ENCODE measurements at places on chromosomes 6 and 20. TPM values are rescaled to one million over a fixed set of nuclear protein-coding genes. Genes with fewer than 3 reads are reported as not detected.

BPIFB2 gene
- not detected for polyA plus RNA-seq

GRM1 gene
- 0.01 TPM for polyA plus RNA-seq

MYB gene
- polyA plus RNA-seq = 0.18 TPM

ACSS1 gene
- 15.1 TPM for polyA plus RNA-seq

ADGRF1 gene
- polyA plus RNA-seq = 5.3 TPM

GRCh38 chr6:87700397-87701343 is 1.4 kb downstream of the AKIRIN2 start:
- DNase-seq = no peak

DNA sequence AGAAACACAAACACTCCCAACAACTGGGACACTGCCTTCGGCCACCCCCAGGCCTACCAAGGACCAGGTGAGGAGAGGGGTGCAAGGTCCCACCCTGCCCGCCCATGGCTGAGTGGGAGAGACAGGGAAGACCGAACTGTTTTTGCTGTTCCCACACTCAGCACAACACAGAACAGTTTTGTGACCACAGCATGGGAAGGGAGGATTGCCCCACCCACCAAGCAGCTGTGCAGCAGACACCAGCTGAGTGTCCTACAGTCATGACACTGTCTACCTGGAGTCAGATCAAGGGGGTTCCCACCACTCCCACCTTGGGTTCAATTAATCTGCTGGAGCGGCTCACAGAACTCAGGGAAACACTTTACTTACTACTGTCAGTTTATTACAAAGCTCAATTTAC is 73.9 kb downstream of the SNX9 start:
- DNase-seq = no peak

- DNase-seq = no peak
Measured at GRCh38 chr6:47180633-47181032, 129.1 kb downstream of the TNFRSF21 start.

DNA sequence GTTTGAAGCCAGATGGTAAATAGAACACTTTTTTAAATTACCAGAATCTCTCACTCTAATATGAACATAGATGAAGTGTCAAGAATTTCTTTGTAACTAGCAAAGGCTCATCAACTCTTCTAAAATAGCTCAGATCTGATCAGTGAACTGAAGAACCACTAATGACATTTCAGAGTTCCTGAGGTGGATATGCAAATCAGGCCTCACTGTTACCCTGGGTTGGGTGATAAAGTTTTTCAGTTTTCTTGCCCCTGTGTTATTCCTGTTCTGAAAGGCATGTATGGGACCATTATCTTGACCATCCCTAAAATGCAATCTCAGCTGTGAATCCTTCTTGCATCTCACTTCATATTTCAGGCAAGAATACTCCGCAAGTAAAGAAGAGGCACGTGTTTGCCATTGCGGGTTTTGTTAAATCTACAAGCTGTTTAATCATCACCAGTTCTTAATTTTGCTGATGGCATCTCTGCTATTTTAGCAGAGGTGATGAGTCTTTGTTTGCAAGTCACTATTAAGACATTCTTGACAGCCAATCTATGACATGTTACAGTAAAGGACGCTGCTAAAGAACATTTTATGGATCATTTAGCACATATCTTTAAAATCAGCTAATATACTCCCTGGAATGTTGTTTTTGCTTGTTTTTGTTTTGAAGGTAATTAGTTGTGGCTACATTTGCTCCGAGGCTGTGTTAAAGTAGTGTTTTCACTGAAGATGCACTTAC is 47.9 kb downstream of the KHDC1L start:
- no peak for DNase-seq

DNA sequence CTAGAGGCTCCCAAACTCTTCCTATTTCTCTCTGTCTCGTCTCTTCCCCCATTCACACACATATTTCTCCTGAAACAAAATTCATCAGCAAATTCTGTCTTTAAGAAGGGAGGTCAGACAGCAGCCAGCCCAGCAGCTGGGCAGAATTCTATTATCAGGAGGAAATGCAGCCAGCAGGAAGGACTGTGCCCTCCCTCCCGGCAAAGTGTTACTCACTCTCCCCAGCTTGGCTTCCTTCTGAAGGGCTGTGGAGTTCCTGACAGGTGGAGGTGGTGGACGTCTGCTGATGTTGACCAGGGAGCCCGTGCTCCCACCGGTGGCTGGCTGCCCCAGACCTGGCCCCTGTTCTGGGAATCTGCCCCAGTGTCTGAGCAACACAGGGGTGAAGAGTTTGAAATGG is 37.3 kb downstream of the KCNB1 start:
- DNase-seq = no peak

- peak; percentile 51 for DNase-seq
Measured at GRCh38 chr20:62861726-62862336, at the start of gene TCFL5. Gene TCFL5 (minus strand): TSS chr20:62861822. CDS start chr20:62861670, 152 bp downstream.

DNA sequence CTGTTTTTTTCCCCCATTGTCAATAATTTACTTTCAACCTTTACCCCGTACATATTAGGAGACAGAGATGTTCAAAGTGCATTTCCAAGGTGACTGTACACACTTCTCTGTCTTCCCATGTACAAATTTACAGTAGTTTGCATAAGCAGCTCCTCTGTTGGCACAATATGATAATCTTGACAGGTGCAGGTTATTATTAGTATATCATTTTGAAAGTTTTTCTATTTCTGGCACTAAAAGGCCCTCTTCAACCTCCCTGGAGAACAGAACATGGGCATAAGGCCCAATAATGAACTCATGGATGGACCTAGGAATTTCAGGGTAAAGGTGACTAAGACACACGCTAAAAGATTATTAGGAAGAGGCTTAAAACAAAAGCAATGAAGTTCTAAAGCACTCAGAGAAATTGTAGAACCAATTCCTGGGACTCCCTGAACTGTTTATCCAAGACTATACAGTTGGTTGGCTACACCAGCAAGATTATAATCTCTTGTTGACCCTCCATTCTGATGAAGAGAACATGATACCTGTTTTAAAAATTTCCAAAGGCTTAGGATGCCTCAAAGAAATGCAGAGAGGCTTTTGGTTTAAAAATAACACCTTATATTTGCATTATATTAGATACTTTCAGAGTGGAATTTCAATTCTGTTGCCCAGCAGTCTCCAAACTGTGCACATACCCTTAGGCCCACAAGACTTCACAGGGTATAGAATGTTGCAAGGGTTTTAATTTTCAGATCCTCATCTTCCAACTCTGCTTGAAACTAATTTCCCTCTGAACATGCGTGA is 1.1 kb downstream of the AIG1 start:
- no peak for DNase-seq

DNA sequence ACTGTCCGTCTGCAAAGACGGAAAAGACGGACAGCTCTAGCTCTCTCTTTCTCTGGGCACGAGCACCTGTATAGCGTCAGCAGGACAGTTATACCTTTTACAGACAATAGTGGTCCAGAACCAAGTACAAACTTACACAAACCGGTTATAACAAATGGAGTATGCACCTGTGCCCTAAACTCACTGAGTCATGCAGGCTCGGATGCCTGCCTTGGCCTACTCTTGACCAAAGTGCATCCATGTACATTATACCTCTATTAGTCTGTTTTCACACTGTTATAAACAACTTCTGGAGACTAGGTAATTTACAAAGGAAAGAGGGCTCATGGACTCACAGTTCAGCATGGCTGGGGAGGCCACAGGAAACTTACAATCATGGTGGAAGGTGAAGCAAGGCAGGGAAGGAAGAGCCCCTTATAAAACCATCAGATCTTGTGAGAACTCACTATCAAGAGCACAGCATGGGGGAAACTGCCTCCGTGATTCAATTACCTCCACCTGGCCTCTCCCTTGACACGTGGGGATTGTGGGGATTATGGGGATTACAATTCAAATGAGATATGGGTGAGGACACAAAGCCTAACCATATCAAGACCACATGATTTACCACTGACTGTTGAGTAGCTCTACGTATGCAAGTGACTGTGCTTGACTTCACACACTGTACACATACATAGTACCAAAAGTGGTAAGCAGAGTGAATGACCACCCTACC is 23.1 kb downstream of the MAN1A1 start:
- no peak for DNase-seq

All from urinary bladder (tissue), 4 donors.